ENCODE measurements at places on chromosomes 2 and 18.

DNA sequence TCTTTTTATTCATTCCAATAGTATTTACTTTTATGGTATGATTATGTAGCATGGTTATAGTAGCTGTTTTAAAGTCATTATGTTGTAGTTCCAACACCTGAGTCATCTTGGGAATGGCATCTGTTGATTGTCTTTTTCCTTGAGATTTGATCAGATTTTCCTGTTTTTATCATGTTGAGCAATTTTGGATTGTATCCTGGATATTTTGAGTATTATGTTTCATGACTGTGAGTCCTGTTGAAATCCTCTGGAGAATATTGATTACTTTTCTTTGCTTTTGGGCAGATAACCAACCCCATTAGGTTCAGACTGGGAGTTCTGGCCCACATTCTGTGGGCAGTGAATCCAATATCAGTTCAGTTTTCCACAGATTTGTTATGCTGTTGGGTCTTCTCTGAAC, 163.2 kb upstream of the SPRED2 start:
- DNase-seq = no peak

DNA sequence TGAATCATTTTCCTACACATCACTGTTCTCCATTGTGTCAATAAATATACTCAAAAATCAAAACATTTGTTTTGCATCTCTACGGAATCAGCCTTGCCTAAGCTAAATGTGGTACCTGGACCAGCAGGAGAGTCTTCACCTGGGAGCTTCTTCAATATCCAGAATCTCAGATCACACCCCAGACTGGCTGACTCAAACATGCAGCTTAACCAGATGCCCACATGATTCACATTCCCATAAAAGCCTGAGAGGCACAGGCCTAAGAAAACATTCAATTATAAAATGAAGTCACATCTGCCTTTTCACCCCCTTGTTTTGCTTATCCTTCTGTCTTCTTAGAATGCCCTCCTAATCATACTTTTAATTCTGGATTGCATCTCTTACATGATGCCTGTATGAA, 1045.5 kb upstream of the NXPH2 start:
- no peak for DNase-seq

- DNase-seq = no peak
These were observed 32.6 kb downstream of the TNS1 start for GRCh38 chr2:217970206-217970605.

GRCh38 chr2:6370753-6371551, 494.8 kb downstream of the CMPK2 start:
- no peak for DNase-seq

DNA sequence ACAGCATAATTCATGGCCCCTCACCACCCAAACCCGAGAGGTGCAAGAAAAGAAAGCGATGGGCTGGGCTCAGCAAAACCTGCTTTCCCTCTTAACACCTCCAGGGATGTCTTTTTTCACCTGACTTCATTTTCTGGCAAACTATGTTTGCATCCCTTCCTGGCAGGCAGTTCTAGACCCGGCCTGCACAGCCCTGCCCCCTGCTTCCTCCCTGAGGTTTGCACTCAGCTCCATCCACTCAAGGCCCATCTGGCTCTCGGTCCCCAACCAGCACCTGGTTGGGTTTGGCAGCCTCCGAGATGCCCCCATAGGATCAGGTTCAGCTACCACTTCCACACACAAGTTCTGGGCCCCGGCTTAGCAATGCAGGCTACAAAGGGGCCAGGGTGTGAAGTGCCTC, 185.7 kb downstream of the SMAD7 start:
- DNase-seq = no peak

DNA sequence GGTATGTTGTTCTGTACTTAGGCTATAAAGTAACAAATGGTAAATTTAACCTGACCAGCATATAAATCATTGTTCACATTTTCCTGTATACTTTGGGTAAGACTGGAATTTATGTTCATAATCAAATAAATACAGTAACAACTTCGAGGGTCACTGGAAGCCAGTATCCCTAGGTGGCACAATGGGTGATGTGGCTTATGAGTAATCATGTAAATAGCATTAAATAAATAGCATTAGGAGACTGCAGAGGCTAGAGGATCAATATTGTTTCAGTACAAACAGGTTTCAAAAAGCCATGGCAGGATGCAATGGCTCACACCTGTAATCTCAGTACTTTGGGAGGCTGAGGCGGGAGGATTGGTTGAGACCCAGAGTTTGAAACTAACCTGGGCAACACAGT, 690.6 kb downstream of the SLC4A3 start:
- no peak for DNase-seq

DNA sequence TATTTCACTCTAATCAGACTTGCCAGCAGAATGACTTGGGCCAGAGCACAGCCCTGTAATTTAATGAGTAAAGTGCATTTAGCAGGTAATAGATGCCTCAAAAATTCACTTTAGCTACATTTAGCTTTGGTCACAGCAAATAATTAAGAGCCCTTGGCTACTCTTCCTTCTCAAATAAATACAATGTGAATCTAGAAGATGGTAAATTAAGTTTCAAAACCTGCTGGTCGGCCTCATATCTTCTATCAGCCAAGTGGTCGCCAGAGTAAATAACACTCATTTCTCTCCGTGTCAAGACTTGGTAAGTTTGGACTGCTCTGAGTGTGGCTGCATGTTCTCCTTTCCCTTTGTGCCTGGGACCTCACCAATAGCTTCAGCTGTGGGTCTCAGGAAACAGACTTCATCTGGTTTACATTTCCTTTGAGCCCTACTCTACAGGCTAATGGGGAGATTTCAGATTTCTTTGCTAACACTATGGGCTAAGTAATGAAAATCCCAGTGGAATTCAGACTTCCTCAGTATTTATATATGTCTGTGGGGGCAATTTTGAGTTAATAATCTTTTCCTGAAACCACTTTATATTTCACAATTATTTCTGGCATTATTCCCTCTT, 375.8 kb downstream of the RBM43 start:
- DNase-seq = no peak

GRCh38 chr2:236161082-236161462, 7.1 kb downstream of the GBX2 start:
- DNase-seq = no peak

- DNase-seq = no peak
These were observed 216.7 kb downstream of the TMX3 start for GRCh38 chr18:68498185-68498584.

DNA sequence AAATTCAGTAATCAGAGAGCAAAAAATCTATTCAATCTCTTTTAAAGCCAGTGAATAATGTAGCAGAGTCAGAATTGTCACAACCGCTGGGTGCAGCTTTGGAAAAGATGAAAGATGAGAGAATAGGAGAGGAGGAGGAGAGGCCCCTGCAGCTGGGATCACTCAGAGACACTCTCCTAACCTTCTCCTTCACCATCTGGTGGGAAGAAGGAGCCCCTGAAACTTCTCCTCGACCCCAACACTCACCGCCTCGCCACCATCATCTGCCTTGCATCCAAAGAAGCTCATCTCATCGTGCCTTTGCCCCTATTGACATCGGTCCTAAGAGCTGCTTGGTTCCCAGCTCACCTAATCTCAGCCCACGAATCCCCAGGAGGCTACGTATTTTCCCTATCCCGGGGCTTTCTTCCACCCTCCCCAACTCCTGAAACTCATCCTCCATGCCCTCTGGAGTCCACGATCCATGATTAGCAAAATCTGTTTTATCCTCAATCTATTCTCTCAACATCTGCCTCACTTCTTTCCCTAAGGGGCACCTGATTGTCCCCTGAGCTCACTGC, 58.5 kb downstream of the PKDCC start:
- no peak for DNase-seq

DNA sequence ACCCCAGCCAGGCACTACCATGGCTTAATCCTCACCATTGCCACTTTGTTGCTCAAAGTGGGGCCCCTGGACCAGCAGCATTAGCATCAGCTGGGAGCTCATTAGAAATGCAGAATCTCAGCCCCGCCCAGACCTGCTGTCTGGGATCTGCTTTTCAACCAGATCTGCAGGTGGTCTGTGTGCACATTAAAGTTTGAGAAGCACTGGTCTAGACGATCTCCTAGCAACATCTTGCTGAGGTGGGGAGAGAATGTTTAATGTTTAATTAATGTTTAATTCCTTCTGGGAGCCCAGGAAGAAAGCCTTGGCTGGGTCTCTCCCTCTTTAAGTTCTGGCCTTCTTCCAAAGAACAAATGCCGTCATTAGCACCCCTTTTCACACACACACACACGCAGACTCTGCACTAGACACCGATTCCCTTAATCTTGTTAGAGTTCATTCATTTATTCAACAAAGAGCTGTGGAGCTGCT, 53.7 kb downstream of the EDAR start:
- no peak for DNase-seq

DNA sequence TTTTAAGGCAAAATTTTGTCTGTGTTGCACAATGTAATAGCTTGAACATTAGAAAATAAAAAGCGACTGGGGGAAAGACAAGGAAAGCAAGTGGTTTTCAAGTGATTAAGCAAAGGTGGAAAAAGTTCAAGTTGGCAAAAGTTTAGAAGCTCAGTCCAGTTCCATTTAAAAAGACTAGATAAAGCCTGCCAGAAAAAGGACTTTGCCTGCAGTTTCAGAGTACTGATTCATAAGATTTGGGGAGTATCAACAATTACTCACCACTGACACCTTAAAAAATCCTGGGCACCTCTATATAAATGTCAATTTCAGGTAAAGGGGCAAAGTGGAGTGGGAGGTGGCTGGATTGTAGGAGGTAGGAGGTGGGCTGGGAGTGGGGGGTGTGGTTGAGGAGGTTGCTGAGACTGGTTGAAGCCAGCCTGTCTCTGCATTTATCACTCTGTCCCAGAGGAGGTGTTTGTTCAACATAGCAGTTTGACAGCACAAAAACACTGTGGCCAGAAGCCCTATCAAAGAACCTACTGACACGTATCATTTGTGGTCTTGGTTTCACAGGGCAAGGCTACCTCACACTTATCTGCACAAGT, 14.6 kb downstream of the ZEB2 start:
- DNase-seq = no peak

GRCh38 chr18:22547807-22548561, 130.3 kb upstream of the CTAGE1 start:
- no peak for DNase-seq

GRCh38 chr2:217988014-217988839, 14.6 kb downstream of the TNS1 start:
- DNase-seq = peak; percentile 75

All from activated CD4-positive, alpha-beta T cell treated with anti-CD3 and anti-CD28 coated beads for 24 hours (primary cell).